ENCODE measurements at places on chromosomes 3 and 15. TPM values are rescaled to one million over a fixed set of nuclear protein-coding genes. Genes with fewer than 3 reads are reported as not detected.

ATP13A4 gene
- total RNA-seq, result not detected

CLRN1 gene
- not detected for total RNA-seq

DNA sequence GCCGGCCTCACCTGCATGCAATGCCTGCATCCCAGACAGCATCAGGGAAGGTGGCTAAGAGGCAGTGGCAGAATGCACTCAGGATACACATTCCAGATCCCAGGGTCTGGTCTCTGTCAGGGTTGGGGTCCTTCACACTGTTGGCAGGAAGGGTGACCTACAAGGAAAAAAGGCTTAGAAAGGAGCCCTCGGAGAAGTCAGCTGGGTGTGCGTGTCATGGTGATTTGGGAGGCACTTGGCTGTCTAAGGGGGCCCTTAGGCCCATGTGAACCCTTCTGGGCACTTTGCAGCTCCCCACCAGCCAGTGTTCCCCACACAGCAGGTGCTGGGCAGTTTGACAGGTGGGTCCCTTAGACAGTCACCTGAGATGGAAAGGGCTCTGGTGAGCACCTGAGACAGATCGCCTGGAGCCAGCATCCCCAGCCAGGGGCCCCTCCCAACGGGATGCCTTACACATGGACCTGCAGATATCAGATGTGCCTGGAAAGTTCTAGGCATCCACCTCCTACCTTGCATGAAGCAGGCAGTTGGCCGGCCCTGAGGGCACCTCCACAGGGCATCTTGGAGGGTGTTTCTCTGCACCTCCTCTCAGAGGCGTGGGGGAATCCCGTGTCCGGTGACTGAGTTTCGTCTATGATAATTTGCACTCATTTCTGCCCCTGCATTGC lies 131.6 kb downstream of the LRRK1 start:
- peaks cover 59% of the 10 kb centered on the region for H3K36me3 ChIP-seq
- no peak for DNase-seq
- H3K27ac ChIP-seq, result no peak overlapping the region
- H3K27me3 ChIP-seq, result no peaks in the 10 kb centered on the region
- H3K4me1 ChIP-seq, result no peaks in the 10 kb centered on the region

DNA sequence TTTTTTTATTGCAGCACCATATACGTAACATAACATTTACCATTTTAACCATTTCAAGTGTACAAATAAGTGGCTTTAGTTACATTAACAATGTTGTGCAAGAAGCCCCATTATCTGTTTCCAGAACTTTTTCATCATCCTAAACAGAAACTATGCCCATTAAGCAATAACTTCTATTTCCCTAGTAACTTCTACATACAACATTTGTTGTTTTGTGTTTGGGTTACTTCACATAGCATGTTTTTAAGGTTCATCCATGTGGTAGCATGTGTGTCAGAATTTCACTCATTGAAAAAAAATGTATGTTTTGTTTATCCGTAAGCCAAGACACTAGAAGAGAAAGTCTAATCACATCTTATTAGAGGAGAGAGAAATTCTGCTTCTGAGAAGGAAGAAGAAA lies 450.5 kb upstream of the PDZRN3 start:
- H3K36me3 ChIP-seq, result no peaks in the 10 kb centered on the region
- no peaks in the 10 kb centered on the region for H3K27me3 ChIP-seq
- DNase-seq, result no peak

GRCh38 chr3:121431726-121432517 lies 113.9 kb downstream of the POLQ start:
- no peak for DNase-seq
- H3K27ac ChIP-seq, result no peak overlapping the region
- peak overlapping the region; percentile 51 for H3K4me3 ChIP-seq
- no peaks in the 10 kb centered on the region for H3K36me3 ChIP-seq
- H3K27me3 ChIP-seq, result no peaks in the 10 kb centered on the region
- H3K4me1 ChIP-seq, result no peaks in the 10 kb centered on the region

DNA sequence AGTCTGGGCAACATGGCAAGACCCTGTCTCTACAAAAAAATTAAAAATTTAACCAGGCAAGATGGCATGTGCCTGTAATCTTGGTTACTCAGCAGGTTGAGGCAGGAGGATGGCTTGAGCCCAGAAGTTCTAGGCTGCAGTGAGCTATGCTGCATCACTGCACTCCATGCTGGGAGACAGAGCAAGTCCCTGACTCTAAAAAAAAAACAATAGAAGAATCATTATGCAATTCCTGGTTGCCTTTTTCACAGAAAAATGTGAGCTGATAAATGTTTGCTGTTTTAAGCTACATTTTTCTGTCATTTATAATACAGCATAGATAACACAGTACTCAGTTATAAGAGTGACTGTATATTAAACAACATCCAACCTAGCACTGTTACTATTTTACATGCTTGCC lies 148.8 kb downstream of the SCAPER start:
- DNase-seq, result no peak
- H3K4me3 ChIP-seq, result no peak overlapping the region
- no peaks in the 10 kb centered on the region for H3K27me3 ChIP-seq
- no peak overlapping the region for H3K27ac ChIP-seq
- peaks cover 23% of the 10 kb centered on the region for H3K36me3 ChIP-seq

GRCh38 chr3:83150896-83151295 lies 1389.5 kb upstream of the GBE1 start:
- no peaks in the 10 kb centered on the region for H3K27me3 ChIP-seq
- no peak overlapping the region for H3K4me3 ChIP-seq
- no peaks in the 10 kb centered on the region for H3K4me1 ChIP-seq
- no peak for DNase-seq
- H3K27ac ChIP-seq, result no peak overlapping the region
- no peaks in the 10 kb centered on the region for H3K36me3 ChIP-seq

- H3K4me1 ChIP-seq, result no peaks in the 10 kb centered on the region
- no peak overlapping the region for H3K27ac ChIP-seq
- no peaks in the 10 kb centered on the region for H3K27me3 ChIP-seq
- no peaks in the 10 kb centered on the region for H3K36me3 ChIP-seq
Measured at GRCh38 chr3:63642488-63642887, 10.0 kb upstream of the SNTN start.

- H3K4me3 ChIP-seq, result peak overlapping the region; percentile 39
- DNase-seq, result no peak
- H3K27ac ChIP-seq, result no peak overlapping the region
- H3K27me3 ChIP-seq, result no peaks in the 10 kb centered on the region
Measured at GRCh38 chr3:115876876-115877614, 253.7 kb downstream of the GAP43 start.

GRCh38 chr3:129010310-129010956 lies 9.3 kb downstream of the EFCC1 start:
- H3K27ac ChIP-seq, result no peak overlapping the region
- DNase-seq, result no peak
- no peaks in the 10 kb centered on the region for H3K4me1 ChIP-seq
- no peaks in the 10 kb centered on the region for H3K36me3 ChIP-seq

PSTPIP1 gene
- total RNA-seq, result 14.6 TPM

CGNL1 gene
- total RNA-seq, result 3.5 TPM

ZNF385D gene
- total RNA-seq, result 32.0 TPM

GRCh38 chr3:11547498-11547897 lies 96.2 kb downstream of the VGLL4 start:
- DNase-seq, result no peak
- no peaks in the 10 kb centered on the region for H3K36me3 ChIP-seq
- H3K27me3 ChIP-seq, result no peaks in the 10 kb centered on the region
- no peak overlapping the region for H3K27ac ChIP-seq

DNAJC13 gene
- 29.4 TPM for total RNA-seq

DNA sequence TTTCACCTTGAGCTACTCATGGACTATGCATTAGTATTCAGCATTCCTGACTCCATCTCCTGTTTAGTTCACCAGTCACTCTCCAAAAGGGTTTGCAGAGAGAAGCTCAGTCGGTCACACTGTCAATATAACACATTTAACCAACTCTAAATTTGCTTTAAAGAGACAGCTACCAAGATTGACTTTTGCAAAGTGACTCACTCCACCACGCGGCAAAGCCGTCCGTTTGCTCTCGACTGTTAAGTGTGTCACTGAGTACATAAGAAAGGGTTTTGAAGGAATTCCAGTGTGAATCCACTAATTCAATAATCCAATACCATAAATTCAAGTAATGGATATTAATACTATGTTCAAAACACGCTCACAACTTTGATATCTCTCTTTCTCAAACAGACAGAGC lies 1006.7 kb upstream of the NR2F2 start:
- peaks cover 3% of the 10 kb centered on the region for H3K4me1 ChIP-seq
- no peaks in the 10 kb centered on the region for H3K36me3 ChIP-seq
- DNase-seq, result no peak
- H3K27me3 ChIP-seq, result no peaks in the 10 kb centered on the region

DNA sequence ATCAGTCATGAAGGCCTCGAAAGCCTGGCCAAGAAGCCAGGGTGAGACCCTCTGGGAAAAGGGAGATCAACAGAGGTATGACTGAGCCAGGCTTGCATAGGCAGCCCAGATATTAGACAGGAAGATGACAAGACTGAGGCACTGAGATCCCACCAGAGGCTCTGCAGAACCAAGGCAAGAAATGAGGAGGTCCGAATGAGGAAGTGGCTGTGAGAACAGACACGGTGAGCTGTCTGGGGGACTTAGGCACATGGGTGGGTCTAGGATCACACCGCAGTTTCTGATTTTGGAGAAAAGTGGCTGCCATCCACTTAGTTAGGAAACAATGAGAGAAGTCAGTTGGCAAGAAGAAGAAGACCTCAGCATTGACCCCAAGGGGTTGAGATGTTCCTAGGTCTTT lies 31.5 kb upstream of the PRSS50 start:
- H3K27ac ChIP-seq, result no peak overlapping the region
- H3K27me3 ChIP-seq, result no peaks in the 10 kb centered on the region
- H3K4me1 ChIP-seq, result no peaks in the 10 kb centered on the region

DNA sequence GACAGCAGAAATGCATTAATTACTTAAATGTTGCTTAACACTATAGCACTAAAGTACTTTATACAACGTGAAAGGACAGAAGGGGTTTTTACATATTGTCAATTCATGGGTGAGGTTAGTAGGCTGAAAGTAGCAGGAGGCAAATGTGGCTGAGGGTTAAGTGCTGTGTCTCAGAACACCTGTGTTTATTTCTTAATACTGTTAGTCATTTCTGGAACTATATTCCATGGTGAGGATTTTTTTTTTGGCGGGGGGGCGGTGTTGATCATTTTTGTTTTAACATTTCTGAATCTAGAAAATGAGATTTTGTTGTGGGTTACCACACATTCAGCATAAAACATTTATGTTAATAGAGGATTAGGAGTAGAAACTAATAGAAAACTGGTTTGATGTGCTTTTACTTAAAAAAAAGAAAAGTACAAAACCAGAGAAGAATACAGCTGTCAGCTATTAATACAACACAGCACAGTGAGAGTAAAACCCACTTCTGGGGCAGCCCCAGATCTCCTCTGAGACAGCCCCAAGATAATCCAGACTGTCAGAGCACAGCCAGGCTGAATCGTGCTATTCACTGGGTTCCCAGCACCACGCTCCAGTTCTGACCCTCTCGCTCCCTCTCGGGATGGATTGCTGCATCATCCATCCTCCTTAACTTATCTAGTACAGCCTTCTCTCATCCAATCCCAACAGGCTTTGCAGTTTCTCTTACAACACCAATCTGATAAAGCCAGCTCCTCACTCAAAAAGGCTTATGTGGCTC lies 307.7 kb downstream of the TUSC7 start:
- H3K36me3 ChIP-seq, result no peaks in the 10 kb centered on the region
- no peak overlapping the region for H3K4me3 ChIP-seq
- no peaks in the 10 kb centered on the region for H3K27me3 ChIP-seq
- DNase-seq, result no peak

SHF gene
- total RNA-seq, result 75.0 TPM

DNA sequence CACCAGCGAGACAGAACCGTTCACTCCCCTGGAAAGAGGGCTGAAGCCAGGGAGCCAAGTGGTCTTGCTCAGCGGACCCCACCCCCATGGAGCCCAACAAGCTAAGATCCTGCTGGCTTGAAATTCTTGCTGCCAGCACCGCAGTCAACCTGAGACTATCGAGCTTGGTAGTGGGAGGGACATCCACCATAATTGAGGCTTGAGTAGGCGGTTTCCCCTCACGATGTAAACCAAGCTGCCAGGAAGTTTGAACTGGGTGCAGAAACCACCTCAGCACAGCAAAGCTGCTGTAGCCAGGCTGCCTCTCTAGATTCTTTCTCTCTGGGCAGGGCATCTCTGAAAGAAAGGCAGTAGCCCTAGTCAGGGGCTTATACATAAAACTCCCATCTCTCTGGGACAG lies 151.0 kb downstream of the MBNL1 start:
- peaks cover 48% of the 10 kb centered on the region for H3K36me3 ChIP-seq
- no peak overlapping the region for H3K4me3 ChIP-seq
- no peak for DNase-seq
- peaks cover 15% of the 10 kb centered on the region for H3K4me1 ChIP-seq
- peak overlapping the region; percentile 16 for H3K27ac ChIP-seq

DNA sequence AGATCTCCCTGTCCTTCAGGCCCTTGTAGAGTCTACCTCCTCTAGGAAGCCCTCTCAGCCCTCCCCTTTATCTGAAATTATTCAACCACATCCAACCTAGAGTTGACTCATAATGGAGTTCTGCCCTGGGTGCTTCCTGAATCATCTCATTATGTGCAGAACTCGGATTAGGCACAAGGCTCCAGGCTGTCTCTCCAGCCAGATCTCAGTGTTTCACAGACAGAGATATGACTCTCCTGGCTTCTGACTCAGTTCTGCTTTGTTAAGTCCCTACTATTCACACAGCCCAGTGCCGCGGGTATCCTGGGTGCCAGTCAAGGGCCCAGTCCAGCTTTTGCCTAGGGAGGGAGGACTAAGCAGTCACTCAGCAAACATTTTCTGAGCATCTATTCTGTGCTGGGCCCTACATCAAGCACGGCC lies 9.3 kb downstream of the STRA6 start:
- H3K36me3 ChIP-seq, result no peaks in the 10 kb centered on the region
- H3K27ac ChIP-seq, result no peak overlapping the region
- DNase-seq, result no peak
- H3K4me3 ChIP-seq, result no peak overlapping the region

GRCh38 chr15:68818066-68818768 lies 2.5 kb downstream of the ANP32A start:
- peak overlapping the region; percentile 96 for H3K4me3 ChIP-seq
- H3K4me1 ChIP-seq, result no peaks in the 10 kb centered on the region
- peak overlapping the region; percentile 98 for H3K27ac ChIP-seq
- H3K36me3 ChIP-seq, result no peaks in the 10 kb centered on the region
- DNase-seq, result no peak

- no peak for DNase-seq
- H3K36me3 ChIP-seq, result peaks cover 85% of the 10 kb centered on the region
- no peaks in the 10 kb centered on the region for H3K4me1 ChIP-seq
- H3K4me3 ChIP-seq, result no peak overlapping the region
Measured at GRCh38 chr3:4674216-4674615, 181.1 kb downstream of the ITPR1 start.

ECE2 gene
- not detected for total RNA-seq

DNA sequence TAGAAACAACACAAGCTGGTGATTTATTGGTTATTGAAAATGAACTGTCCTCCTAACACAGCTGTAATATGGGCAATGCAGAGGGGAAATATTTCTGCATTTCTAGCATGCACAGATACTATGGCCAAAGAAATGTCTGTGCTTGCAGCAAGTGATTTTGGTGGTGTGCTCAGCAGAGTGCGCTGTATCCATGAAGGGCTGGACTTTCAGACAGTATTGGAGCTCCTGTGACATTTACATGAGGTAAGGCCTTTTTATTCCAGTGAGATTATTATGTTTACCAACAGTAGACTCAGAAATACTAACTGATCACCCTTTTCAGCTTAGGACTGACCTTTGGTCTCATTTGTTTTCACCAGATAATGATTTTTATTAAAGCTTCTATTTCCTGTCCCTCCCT lies 1302.6 kb upstream of the EPHA6 start:
- DNase-seq, result no peak
- H3K4me1 ChIP-seq, result no peaks in the 10 kb centered on the region
- H3K27ac ChIP-seq, result no peak overlapping the region
- H3K4me3 ChIP-seq, result no peak overlapping the region

GRCh38 chr3:72257738-72258137 lies 472.8 kb upstream of the PROK2 start:
- H3K4me3 ChIP-seq, result no peak overlapping the region
- H3K4me1 ChIP-seq, result peaks cover 9% of the 10 kb centered on the region
- no peaks in the 10 kb centered on the region for H3K27me3 ChIP-seq
- H3K36me3 ChIP-seq, result no peaks in the 10 kb centered on the region
- no peak overlapping the region for H3K27ac ChIP-seq
